ENCODE measurements at places on chromosomes 3 and 15.

DNA sequence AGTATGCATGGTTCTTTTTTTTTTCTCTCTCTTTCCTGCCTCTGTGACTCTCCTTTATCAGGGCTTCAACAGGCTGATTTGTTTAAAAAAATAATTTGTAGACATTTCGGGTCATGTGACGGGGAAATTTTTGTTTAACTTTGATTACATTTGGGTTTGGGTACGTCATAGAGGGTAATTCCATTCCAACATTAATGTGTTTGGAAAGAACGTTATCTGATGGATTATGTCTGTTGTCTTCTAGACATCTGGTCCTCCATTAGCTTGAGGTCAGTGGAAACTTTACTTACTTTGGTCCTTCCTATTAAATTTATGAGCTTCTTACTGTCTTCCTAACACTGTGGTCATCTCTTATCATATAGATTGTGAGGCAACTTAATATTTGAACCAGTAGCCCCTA, 80.9 kb downstream of the STT3B start:
- DNase-seq, result no peak

- DNase-seq, result no peak
Measured at GRCh38 chr3:53845103-53845880, 927 bp downstream of the CHDH start.

DNA sequence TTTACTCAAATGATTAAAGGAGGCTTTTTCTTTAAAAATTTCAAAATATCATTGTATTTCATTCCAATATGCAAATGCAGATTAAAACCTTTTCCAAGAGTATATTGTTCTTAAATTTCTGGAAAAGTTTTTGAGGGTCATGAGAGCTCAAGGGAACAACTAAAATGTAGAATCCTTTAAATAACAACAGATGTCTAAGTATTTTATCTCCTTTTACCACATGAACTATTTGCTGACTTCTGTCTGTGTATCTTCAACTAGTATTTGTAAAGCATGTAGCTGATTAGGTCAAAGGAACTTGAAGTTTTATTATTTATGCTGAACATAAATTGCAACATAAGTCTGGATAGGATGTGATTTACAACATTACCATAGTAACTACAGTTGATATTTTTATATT, 402.6 kb downstream of the CNTN6 start:
- DNase-seq, result no peak

DNA sequence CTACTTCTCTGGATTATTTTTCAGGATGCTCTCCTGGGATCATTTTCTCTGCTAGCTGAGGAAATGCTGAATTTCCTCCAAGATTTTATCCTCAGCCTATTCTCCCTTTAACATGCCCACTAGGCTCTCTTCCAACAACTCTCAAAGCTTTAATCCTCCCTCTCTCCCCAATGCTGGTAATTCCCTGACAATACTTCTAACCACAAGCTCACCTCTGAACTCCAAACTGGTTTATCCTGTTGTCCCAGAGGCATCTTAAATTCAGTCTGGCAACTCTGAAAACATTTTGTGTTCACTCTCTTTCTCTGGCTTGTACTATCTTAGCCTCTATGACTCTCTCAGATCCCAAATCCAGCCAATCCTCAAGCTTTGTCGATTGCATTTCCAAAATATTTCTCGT, 490.3 kb downstream of the MECOM start:
- DNase-seq, result no peak

GRCh38 chr3:133980550-133980949, 49.2 kb downstream of the SLCO2A1 start:
- no peak for DNase-seq
